ENCODE measurements at places on chromosomes 7 and 10. TPM values are rescaled to one million over a fixed set of nuclear protein-coding genes. Genes with fewer than 3 reads are reported as not detected.

DNA sequence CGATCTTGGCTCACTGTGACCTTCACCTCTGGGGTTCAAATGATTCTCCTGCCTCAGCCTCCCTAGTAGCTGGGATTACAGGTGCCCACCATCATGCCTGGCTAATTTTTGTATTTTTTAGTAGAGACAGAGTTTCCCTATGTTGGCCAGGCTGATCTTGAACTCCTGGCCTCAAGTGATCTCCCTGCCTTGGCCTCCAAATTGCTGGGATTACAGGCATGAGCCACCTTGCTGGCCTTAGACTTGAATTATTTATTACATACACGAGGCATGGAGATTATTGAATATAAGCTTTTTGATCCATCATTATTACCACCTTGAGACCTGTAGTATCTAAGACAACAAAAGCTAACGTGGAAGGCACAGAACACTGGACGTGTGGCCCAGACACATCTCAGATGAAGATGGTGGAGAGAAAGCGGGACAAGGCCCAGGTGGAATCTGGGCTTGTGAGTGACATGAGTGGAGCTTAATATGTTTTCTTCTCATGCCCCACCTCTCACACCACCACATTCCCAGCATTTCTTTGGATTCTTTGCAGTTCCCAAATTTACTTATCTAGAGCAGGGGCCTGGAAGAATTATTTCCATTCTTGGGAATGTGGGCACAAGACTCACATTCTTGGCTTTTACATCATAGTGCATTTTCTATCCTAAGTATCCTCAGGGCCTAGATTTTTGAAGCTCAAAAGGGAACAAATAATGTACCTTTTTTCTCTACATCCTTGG lies 76.6 kb downstream of the SUGCT start:
- no peaks in the 10 kb centered on the region for H3K4me1 ChIP-seq
- no peak for DNase-seq
- H3K36me3 ChIP-seq, result no peaks in the 10 kb centered on the region
- H3K27ac ChIP-seq, result no peak overlapping the region

GRCh38 chr10:84801156-84801555 lies 472.8 kb downstream of the CCSER2 start:
- H3K27me3 ChIP-seq, result no peaks in the 10 kb centered on the region
- H3K4me1 ChIP-seq, result no peaks in the 10 kb centered on the region
- H3K4me3 ChIP-seq, result no peak overlapping the region
- no peaks in the 10 kb centered on the region for H3K36me3 ChIP-seq

IDI2 gene
- not detected for total RNA-seq

- no peak overlapping the region for H3K4me3 ChIP-seq
- no peaks in the 10 kb centered on the region for H3K27me3 ChIP-seq
- no peaks in the 10 kb centered on the region for H3K4me1 ChIP-seq
- no peaks in the 10 kb centered on the region for H3K36me3 ChIP-seq
These were observed 12.6 kb downstream of the CPA2 start for GRCh38 chr7:130279286-130279685.

- H3K4me3 ChIP-seq, result no peak overlapping the region
- no peak overlapping the region for H3K27ac ChIP-seq
- peaks cover 20% of the 10 kb centered on the region for H3K36me3 ChIP-seq
- no peak for DNase-seq
- no peaks in the 10 kb centered on the region for H3K4me1 ChIP-seq
These were observed 17.7 kb downstream of the IL15RA start for GRCh38 chr10:5959581-5960069.

HHEX gene
- not detected for total RNA-seq

- H3K4me3 ChIP-seq, result peak within 1 kb of the TSS; percentile 78
- H3K27me3 ChIP-seq, result peaks cover 3% of the 10 kb centered on the region
- H3K36me3 ChIP-seq, result no peaks in the 10 kb centered on the region
- no peak within 1 kb of the TSS for H3K27ac ChIP-seq
- H3K4me1 ChIP-seq, result peaks cover 15% of the 10 kb centered on the region
These were observed at the start of gene LRGUK for GRCh38 chr7:134126966-134127848. TSS of gene LRGUK (plus strand) at chr7:134127340. CDS start at chr7:134127368, 28 bp downstream.

GRCh38 chr10:93760490-93760889 lies 2.8 kb downstream of the LGI1 start:
- H3K4me3 ChIP-seq, result no peak overlapping the region
- H3K4me1 ChIP-seq, result no peaks in the 10 kb centered on the region
- no peaks in the 10 kb centered on the region for H3K27me3 ChIP-seq
- no peak overlapping the region for H3K27ac ChIP-seq
- DNase-seq, result no peak

DNA sequence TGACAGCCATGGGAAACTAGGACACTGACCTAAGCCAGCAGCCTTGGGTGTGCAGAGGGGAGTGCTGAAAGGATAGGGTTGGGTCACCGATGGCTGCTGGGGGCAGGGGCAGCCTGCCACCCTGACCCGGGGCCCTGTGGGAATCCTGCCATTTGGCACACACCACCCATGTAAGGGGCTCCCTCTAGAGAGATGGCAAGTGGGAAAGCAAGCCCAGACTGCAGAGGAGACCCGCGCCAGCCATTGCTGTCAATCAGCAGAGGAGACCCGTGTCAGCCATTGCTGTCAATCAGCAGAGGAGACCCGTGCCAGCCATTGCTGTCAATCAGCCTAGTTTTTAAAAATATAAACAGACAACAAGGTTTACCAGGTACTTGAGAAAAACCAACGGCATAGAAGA lies 27.4 kb upstream of the PRKAG2 start:
- no peak for DNase-seq
- no peak overlapping the region for H3K27ac ChIP-seq
- no peaks in the 10 kb centered on the region for H3K36me3 ChIP-seq

Measured in CD4-positive, alpha-beta memory T cell (primary cell).